ENCODE measurements at places on chromosomes 2 and 18.

- DNase-seq, result no peak
Measured at GRCh38 chr2:170493426-170494097, 221.6 kb upstream of the SP5 start.

DNA sequence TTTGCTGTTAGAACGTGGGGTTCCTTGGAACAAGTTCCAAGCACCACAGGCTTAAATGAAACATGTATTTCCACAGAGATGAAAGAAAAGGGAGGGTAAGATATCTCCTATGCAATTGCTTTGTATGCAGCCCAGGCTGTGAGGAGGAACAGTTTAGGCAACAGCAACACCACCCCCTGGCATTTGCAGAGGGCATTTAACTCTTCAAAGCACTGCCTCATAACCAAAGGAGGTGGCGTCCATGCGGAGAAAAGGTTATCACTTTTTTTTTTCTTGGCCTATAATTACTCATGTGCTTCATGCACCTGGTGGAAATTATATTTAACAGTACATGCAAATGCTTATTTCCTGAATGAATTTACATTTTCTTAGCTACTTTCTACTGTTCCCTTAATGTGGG is 286.0 kb downstream of the LPIN1 start:
- no peak for DNase-seq

DNA sequence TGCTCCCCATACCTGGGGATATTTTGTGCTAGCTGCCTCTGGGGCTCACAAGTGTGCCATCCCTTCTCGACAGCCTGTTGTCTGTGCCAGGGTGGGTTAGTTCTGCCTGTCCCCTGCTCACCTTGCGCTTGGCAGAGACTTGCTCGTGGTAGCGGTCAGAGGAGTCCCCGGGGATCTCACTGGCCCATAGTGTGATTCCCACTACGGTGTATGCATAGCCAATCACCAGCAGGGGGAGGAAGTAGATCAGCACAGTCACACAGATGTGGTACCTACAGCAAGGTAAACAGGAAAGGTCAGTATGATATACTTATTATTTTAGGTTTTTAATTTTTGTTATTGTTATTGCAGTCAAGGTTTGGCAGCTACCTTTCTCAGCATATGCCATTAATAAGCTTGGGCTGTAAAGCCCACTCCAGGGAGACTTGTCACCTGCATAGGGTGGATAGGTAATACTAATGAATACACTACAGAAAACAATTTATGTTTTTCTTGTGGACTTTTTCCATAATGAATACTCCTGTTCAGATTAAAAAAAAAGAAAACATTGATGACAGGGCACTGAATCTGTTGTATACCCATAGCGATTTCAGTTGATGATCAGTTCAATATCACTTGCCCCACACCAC is 95.2 kb downstream of the POLE4 start:
- DNase-seq, result no peak

DNA sequence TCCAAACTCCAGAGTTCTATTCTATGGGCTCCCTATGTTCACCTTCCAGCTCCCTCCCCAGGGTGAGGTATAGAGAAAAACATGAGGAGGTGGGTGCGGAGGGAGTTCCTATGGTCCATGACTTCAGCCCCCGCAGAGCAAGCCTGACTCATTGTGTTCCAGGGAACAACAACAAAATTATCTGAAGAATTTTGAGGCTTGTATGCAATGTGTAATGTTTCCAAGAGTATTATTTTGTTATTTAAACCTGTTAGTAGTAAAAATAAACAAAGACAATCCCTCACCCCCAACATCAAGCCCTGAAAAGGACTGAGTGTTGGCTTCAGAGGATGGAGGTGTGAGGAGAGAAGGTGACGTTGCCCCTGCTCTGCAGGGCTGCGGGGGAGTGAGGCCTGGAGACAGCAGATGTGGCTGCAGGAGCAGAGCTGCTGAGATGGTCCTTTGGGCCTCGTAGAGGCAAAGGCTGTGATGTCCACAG is 29.0 kb downstream of the LAMA3 start:
- DNase-seq, result no peak

DNA sequence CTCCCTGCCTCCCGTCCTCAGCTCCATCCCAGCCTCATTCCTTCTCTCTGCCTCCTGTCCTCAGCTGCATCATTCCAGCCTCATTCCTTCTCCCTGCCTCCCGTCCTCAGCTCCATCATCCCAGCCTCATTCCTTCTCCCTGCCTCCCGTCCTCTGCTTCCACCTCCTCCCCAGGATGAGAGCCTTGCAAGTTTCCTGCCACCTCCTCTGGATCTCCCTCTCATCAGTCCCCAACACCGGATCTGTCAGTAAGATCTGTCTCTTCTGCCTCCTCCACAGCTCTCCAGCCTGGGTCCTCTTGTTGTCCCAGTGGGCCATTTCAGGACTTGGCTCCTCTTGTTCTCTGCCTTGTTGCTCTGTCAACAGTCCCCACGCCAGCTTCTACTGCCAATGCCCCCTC is 130.9 kb downstream of the NDUFA10 start:
- no peak for DNase-seq

GRCh38 chr2:163210430-163210918 is 371.9 kb upstream of the KCNH7 start:
- DNase-seq, result no peak
